ENCODE measurements at places on chromosomes 2 and 18.

GRCh38 chr2:182836451-182836850, 30.0 kb downstream of the FRZB start:
- DNase-seq, result no peak

DNA sequence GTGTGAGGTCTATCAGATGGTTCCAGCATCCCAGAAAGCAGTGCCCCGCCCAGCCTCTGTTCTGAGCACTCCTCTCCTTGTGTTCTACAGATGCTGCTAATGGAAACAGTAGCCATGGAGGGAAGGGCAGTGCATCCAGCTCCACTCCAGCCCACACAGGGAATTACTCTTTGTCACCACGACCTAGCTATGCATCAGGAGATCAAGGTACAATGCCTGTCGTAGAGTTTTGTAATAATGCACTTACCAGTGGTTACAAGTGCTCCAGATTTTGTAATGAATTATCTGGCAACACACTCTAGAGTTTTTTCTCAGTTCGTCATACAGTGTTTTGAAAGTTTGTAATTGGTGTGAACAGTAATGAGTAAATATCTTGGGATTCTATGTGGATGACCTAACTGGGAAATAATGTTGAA, 161.1 kb downstream of the ESCO1 start:
- peak; percentile 75 for DNase-seq

- no peak for DNase-seq
These were observed 28.8 kb upstream of the TMEM37 start for GRCh38 chr2:119402645-119403560.

DNA sequence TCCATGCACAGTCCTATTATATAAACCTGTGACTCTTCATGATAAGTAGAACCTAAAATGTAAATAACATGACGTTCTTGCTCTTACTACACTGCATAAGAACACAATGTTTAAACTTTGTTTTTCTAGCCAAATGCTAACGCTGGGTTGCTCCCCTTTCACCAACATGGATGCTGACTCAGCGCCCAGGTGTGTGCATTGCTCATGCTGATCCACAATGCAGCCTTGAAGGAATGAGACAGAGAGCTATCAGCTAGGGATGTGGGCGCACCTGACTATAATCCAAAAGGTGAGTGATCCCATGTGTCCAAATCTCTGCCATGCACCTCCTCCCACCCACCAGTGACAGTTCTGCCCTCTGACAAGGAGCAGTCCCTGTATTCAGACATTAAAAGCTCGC, 235.0 kb downstream of the IRS1 start:
- no peak for DNase-seq

DNA sequence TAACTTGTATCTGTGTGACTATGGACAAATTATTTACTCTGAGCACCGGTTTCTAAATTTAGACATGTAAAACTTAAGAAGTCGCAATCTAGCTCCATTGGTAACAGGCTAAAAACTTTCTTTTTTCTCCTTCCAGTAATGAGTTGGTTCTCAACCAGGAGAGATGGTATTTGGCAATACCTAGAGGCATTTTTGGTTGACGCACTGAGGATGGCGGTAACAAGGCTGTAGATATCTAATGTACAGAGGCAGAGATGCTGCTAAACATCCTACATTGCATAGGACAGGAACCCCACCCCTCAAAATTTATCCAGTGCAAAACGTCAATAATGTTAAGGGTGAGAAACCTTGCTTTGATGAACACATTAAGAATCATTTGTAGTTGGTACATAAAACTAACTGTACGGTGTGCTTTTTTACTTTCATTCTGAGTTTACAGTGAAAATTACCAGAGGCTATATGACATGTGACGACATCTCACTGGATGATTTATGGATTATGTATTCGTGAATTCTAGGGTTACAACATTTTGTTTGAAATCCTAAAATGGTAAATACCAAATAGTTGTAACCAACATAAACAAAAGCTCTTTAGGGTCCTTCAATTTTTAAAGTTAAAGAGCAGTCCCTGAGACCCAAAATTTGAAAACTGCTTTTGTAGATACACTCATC, 91.3 kb downstream of the TLK1 start:
- DNase-seq, result no peak

DNA sequence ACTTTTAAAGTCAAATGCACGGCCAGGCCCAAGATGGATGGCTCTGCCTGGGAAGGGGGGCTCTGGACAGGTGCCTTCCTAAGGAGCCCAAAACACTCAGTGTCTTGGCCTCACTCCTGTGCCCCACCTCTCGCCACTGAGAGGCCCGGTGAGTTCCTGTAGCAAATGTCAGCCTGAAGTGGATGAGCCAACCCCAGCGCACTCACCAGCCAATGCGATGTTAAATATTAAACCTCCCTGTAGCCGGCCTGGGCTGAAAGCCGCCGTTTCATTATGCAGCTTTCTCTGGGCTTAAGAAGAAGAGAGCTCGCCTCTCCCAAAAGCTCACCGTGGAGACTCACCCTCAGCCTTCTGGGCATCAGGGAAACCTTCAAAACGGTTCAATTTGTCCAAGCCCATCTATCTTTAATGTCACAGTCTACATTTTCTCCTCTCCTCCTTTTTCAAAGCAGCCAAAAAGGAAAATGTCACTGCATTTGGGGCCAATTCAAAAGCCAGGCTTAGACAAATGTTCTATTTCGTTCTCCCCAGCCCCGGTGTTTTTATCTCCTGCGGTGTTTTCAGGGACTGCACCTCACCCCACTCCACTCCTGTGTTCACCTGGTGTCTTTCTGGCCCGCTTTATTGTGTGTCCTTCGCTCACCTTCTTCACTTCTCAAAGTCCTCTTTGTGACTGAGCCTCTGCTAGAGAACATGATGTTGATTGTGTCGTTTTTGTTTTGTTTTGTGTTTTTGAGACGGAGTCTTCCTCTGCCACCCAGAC, 124.0 kb downstream of the NRP2 start:
- DNase-seq, result no peak

DNA sequence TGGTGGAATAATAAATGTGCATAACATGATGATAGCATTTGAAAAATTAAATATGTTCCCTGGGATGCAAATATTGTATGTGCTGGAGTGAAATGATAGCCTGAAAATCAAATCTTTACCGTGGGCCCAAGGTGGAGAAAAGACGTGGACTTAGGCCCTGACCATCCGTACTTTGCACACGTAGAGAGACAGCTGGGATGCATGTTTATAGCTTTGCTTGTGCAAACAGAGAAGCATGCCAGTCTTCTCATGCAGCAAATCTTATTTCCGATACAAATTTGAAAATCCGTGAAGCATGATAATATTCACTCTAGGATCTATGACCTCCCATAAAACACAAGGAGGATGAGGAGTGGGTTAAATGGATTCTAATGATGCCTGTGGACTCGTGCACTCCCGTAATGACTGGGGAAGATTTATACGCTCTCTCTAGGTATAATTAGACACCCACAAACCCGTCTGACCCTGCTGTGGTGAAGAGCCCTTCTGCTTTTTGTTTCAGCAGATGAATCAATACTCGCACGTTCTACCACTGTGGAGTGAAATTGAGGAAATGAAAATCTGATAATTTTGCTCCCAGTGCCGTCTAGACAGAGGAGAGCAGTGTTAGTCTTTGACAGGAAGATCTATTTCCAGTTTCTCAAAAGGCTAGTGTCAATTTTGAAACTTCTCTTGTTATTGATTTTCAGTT, 810.3 kb upstream of the SALL3 start:
- no peak for DNase-seq

- DNase-seq, result no peak
These were observed 127.3 kb upstream of the LGALSL start for GRCh38 chr2:64326578-64327050.

GRCh38 chr18:25815659-25816058, 274.8 kb downstream of the SS18 start:
- DNase-seq, result peak; percentile 51

GRCh38 chr2:175166216-175166824, 1.7 kb downstream of the ATF2 start:
- no peak for DNase-seq

DNA sequence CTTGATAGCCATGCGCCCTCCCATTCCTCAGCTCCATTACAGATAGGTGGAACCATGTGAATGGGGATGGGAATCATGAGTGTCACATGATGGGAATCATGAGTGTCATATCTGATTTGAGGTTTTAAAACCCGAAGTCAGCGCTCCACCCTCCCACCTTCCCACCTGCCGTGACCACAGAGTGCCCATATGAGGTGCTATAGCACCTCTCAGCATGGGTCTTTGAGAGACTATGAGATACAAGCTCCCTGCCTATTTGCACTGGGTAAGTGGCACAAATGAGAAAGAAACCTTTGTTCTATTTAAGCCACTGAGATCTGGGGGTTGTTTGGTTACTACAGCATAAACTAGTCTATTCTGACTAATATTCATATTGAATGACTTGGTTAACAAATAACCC, 78.5 kb upstream of the PTPRM start:
- no peak for DNase-seq

GRCh38 chr2:27765621-27766286, 5.8 kb upstream of the MRPL33 start:
- no peak for DNase-seq
